ENCODE measurements at places on chromosomes 13 and 19. TPM values are rescaled to one million over a fixed set of nuclear protein-coding genes. Genes with fewer than 3 reads are reported as not detected.

DNA sequence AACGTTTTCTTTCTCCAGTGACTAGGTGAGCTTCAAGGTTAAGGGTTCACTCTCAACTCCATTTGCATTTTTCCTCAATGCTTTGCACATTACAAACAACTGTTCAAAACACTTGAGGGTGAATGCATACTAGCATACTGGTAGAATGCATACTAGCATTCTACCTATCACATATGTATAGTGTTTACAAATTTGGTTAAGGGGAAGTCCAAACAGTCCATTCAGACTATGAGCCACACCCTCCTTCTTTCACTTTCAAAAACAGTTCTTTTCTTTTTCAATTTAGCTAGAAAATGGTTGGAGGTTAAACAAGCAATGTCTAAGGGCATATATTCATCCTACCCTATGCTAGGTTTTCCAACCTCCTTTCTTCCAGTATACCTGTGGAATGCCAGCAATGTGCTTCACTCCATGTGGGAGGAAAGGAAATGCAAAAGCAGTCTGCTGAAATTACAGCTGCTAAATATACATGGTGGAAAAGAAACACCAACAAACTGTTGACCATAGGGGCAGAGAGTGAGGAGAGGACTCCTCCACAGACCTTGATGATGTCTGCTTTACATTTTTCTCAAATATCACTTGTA, 102.6 kb downstream of the DOCK9 start:
- no peak for DNase-seq

GRCh38 chr19:51726049-51726448, 2.3 kb upstream of the HAS1 start:
- peak; percentile 82 for DNase-seq

GRCh38 chr19:40620161-40620485, 19.0 kb downstream of the LTBP4 start:
- no peak for DNase-seq

DNA sequence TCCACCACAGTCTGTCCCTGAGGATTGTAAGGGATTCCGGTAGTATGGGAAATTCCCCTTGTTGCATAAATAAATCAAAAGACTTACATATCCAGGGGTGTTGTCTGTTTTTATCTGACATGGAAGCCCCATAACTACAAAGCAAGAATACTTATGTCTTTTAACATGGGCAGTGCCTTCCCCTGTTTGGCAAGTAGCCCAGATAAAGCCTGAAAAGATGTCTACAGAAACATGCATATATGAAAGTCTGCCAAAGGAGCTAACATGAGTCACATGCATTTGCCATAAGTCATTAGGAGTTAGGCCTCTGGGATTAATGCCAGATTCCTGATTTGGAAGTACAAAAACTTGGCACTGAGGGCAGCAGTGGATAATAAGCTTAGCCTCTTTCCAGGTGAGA, 62.1 kb downstream of the ZNF737 start:
- DNase-seq = no peak

DNA sequence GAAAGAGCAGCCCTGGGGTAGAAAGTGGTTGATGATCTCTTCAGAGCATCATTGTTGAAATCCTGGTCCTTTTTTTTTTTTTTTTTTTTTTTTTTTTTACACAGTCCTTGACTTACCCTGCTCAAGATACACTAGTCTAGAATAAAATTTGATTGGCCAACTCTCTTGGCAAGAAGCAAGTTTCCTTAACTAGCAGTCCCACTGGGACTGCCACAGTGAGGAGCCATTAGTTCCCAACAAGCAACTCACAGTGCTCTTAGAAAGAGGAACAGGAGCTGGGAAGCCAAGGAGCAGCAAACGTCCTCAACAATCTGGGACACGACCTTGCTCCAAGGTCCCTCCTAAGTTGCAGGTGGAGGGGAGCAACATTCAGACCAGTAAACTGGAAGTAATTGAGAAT, 47.9 kb upstream of the INTS6 start:
- DNase-seq = no peak

- peak; percentile 29 for DNase-seq
These were observed 19.9 kb downstream of the ZSWIM9 start for GRCh38 chr19:48190288-48190884.

DNA sequence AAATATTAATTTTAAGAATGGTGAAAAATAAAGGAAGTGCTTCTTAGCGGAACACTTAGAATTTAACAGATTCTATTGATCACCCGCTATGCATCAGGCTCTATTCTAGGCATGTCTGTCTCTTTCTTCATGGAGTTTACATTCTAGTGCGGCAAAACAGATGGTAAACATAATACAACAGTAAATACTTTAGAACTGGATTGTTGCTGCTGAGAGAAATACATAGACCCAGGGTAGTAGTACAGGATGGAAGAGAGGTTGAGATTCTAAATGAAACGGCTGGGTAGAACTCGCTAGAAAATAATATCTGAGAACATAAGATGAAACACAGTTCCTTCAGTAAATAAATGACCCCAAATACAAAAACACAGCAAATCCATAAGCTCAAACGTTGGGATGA, 498.7 kb downstream of the MYO16 start:
- DNase-seq = no peak

The SIGLEC11 gene
- not detected for total RNA-seq
